ENCODE measurements at places on chromosomes 12 and 14.

GRCh38 chr14:52235434-52235833, 32.1 kb upstream of the PTGDR start:
- DNase-seq, result no peak

DNA sequence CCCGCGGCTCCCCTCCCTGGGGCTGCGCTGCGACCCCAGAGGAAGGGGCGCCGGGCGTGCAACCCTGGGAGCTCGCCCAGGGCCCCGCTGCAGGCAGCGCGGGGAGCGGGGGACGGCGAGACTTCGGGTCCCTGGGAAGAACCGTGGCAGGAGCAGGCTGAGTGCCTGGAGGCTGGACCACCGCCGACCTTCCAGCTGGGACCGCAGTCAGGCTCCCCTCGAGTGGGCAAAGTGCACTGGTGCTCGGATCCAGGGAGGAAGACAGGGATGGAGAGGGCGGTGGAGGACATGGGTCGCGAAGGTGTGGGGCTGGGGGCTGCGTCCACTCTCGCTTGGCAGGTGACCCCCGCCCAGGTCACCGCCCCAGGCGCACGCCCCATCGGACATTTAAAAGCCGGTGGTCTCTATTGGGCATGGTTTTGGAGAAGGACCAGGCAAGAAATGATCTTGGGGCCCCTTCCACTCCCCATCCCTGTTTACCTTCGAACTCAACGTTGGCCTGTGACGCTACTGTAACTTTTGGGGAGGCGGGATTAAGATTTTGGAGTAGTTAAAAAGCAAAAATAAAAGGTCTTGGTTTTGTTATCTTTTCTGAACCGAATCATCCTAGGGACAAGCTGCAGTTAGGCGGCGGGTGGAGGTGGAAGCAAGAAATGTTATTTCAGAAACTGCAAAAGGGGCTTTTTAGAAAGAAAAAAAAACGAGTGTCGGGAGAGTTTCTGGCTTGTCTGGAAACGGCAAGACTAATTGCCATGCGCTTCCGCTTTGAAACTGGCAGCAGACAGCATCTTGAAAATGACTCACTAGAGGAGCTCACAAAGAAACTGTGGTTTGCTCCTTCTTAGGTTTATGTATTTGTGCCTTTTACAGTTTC, 1.0 kb downstream of the ELK3 start:
- DNase-seq, result no peak

GRCh38 chr12:99984271-99985128, at the start of gene ANKS1B:
Gene ANKS1B, minus strand, starts transcription at chr12:99984936. Its CDS starts 699 bp downstream, at chr12:99984237.
- DNase-seq, result peak; percentile 52

DNA sequence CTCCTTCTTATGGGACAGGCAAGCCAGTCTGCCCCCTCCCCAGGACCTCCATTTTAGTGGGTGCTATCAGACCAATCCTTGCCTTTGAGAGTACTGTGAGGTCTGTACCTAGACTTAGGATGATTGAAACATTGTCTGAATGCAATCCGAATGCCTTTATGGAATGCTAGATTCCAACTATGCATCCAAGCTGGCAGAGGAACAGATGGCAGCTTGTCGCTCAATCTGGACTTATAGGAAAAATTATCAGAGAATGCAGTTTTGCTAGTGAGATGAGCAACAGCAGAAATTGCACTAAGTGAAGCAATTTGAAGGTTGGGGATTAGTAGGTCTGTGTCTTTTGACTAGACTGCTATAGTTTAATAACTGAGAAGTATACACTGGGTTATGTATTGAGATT, 109.1 kb downstream of the DYRK2 start:
- DNase-seq, result no peak

- DNase-seq, result no peak
Observed at GRCh38 chr14:21233457-21234076, 35.7 kb downstream of the HNRNPC start.
